ENCODE measurements at places on chromosomes 1 and 21.

DNA sequence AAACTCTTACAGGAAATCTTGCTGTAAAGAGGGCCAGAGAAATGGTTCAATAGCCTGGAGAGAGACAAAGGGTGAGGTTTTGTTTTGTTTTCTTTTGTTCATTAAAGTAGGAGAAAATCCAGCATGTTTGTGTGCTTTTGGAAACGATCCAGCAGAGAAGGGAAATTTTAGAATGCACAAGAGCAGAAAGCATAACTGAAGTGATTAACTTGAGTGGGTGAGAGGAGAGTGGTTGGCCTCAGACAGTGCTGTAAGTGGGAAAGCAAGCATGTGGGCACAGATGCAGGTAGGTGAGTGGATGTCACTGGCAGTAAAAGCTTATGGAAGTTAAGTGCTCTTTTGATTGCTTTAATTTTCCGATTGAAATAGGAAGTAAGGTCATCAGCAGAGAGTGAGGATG lies 50.2 kb downstream of the EEIG2 start:
- H3K4me3 ChIP-seq = no peak overlapping the region
- DNase-seq = no peak
- H3K27me3 ChIP-seq = no peaks in the 10 kb centered on the region

- no peak overlapping the region for H3K27ac ChIP-seq
- DNase-seq = no peak
- no peaks in the 10 kb centered on the region for H3K4me1 ChIP-seq
- H3K4me3 ChIP-seq = no peak overlapping the region
- no peaks in the 10 kb centered on the region for H3K27me3 ChIP-seq
These were observed 15.3 kb downstream of the CFAP74 start for GRCh38 chr1:1988061-1988945.

DNA sequence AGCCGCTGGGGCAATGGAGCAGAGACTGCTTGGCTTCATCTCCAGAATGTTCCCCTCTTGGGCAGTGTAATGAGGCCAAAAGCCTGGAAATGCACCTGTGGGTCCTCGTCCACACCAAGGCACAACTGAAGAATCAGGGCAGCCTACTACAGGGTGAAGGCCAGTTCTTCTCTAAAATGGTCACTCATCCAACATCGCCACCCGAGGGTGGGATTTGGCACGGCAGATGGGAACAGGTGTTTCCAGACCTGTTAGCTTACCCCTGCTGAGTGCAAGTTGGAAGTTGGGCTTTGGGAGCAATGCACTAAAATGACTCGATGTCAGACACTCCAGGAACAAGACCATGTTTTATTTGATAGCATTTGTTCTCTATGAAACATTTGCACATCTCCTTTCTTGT lies 543.7 kb downstream of the NPHP4 start:
- H3K4me1 ChIP-seq = no peaks in the 10 kb centered on the region
- no peak overlapping the region for H3K27ac ChIP-seq
- no peak for DNase-seq
- no peaks in the 10 kb centered on the region for H3K27me3 ChIP-seq
- no peaks in the 10 kb centered on the region for H3K36me3 ChIP-seq

GRCh38 chr1:172832006-172832725 lies 173.3 kb downstream of the FASLG start:
- no peaks in the 10 kb centered on the region for H3K36me3 ChIP-seq
- no peak overlapping the region for H3K4me3 ChIP-seq
- no peaks in the 10 kb centered on the region for H3K27me3 ChIP-seq
- no peak for DNase-seq
- no peak overlapping the region for H3K27ac ChIP-seq
- no peaks in the 10 kb centered on the region for H3K4me1 ChIP-seq

DNA sequence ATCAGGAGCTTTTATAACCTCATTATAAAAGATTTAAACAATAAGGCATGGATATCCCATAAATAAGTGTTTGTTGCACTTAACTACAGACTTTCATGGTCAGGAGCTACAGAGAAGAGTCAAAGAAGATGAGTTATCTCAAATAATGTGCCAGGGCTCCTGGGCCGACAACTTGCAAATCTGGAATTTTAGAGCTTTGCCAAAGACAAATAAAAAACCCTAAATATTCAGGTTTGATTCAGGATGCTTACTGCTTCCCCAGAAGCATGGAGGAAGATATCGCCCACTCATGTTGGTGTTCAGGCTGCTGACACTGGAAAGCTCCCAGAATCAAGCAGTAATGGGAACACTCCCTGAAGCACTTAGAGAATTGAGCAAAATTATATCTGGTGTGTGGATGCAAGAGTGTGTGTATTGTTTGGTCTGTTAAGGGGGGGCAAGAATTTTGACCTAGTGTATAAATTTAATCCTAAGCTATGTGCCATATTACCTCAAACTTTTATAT lies 176.9 kb upstream of the ESRRG start:
- H3K27ac ChIP-seq = no peak overlapping the region
- no peaks in the 10 kb centered on the region for H3K36me3 ChIP-seq
- no peaks in the 10 kb centered on the region for H3K27me3 ChIP-seq
- H3K4me1 ChIP-seq = no peaks in the 10 kb centered on the region
- DNase-seq = no peak

- H3K36me3 ChIP-seq = no peaks in the 10 kb centered on the region
- peaks cover 25% of the 10 kb centered on the region for H3K4me1 ChIP-seq
- H3K27ac ChIP-seq = no peak overlapping the region
These were observed 11.7 kb downstream of the QSOX1 start for GRCh38 chr1:180166436-180166800.

- no peaks in the 10 kb centered on the region for H3K36me3 ChIP-seq
- H3K27me3 ChIP-seq = no peaks in the 10 kb centered on the region
- H3K27ac ChIP-seq = peak overlapping the region; percentile 61
- peaks cover 36% of the 10 kb centered on the region for H3K4me1 ChIP-seq
- DNase-seq = no peak
- peak overlapping the region; percentile 70 for H3K4me3 ChIP-seq
These were observed 735 bp downstream of the CROCC start for GRCh38 chr1:16922466-16922865.

GRCh38 chr1:153404086-153404635 lies 12.2 kb upstream of the S100A7A start:
- H3K4me3 ChIP-seq = no peak overlapping the region
- no peak overlapping the region for H3K27ac ChIP-seq
- DNase-seq = peak; percentile 44
- H3K36me3 ChIP-seq = no peaks in the 10 kb centered on the region

DNA sequence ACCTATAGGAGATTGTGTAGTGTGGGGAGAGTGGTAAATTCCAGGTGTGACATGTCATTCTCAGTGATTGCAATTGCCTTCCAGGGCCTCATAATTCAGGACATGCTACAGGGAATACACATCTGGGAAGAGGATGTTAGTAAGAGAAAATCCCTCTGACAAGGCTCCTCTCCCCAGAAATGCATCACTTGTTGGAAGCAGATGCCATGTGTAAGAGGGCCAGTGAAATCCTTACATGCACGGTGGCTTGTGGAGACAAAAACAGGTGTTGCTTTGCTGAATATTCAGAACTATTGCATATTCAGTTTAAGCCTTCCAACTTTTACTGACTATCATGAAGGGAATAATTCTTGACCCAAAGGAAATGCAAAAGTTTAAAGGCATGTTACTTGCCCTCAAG lies 503.4 kb downstream of the NEGR1 start:
- no peak overlapping the region for H3K4me3 ChIP-seq
- H3K4me1 ChIP-seq = peaks cover 18% of the 10 kb centered on the region
- H3K27ac ChIP-seq = no peak overlapping the region
- H3K27me3 ChIP-seq = no peaks in the 10 kb centered on the region
- peak; percentile 21 for DNase-seq

DNA sequence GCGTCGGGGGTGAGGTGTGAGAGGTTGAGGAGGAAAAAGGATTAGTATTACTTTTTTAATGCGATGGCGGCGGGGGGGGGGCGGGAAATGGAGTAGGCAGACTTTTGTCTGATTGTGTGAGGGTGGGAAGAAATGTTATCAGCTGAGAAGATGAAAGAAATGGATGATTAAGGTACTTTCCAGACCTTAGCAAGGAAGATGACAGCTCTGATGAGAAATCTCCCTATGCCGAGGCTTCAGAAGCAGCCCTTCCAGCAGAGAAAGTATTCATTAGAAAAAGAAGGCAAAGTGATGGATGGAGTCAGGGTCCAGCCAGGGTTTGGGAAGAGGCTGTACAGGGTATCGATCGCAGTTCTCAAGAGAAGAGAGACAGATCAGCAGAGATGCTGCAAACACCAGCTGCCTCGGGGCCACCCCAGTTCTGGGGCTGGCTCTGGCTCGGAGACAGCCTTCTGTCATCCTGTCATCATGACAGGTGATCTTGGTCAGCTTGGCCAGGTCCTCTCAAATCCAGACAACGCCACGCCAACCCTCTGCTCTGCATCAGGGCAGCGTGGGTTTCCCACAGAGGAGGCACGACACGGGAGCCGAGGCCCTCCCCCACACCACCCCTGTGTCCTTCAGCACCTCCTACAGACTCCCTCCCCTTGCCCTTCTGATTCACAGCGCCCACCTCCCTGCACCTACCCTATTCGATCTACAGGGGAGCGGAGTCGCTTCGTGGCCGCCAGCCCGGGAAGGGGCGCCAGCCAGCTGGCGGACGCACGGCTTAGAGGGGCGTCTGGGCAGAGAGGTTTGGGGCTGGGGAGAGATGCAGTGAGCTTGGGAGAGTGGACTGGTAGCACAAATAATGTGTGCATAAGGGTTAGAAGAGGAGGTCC lies 674 bp upstream of the ATXN7L2 start:
- no peaks in the 10 kb centered on the region for H3K36me3 ChIP-seq
- peaks cover 15% of the 10 kb centered on the region for H3K4me1 ChIP-seq
- H3K27ac ChIP-seq = no peak overlapping the region

GRCh38 chr1:65503427-65503826 lies 83.0 kb downstream of the LEPR start:
- no peaks in the 10 kb centered on the region for H3K4me1 ChIP-seq
- no peak overlapping the region for H3K27ac ChIP-seq
- H3K36me3 ChIP-seq = no peaks in the 10 kb centered on the region
- H3K4me3 ChIP-seq = no peak overlapping the region

DNA sequence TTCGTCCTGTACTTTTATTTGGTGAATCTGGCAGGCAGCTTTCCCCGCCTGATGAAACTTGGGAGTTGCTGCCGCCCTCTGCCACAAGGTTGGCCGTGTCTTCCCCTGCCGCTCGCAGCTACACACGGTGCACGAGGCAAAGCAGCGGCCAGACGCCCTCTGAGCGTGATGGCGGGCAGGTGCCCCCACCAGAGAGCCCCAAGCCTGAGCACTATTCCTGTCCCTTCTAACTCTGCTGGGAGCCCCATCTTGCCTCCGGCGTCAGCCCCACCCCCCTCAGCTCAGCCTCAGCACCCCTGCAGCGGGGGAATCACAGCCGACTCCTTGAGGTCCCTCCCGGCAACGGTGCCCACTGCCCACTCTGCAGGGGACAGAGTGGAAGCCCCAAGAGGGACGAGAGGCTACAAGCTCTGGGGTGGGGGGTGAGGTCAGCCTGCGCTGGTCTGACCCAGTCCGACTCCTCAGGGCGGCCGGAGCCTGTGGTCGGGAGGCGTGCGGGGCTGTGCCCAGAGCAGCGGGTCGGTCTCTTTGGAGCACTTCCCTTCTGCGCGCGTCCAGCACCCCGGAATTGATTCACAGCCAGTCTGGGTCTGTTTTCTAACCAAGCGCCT lies 41.3 kb downstream of the RIPK4 start:
- H3K27me3 ChIP-seq = peaks cover 30% of the 10 kb centered on the region
- peak; percentile 58 for DNase-seq
- no peaks in the 10 kb centered on the region for H3K4me1 ChIP-seq
- H3K27ac ChIP-seq = no peak overlapping the region
- peak overlapping the region; percentile 63 for H3K4me3 ChIP-seq

GRCh38 chr21:39107739-39108138 lies 75.5 kb downstream of the PSMG1 start:
- no peak overlapping the region for H3K27ac ChIP-seq
- peaks cover 3% of the 10 kb centered on the region for H3K4me1 ChIP-seq
- no peak overlapping the region for H3K4me3 ChIP-seq
- no peaks in the 10 kb centered on the region for H3K36me3 ChIP-seq
- no peak for DNase-seq
- no peaks in the 10 kb centered on the region for H3K27me3 ChIP-seq
